ENCODE measurements at places on chromosomes 6 and 20.

- DNase-seq, result no peak
Observed at GRCh38 chr20:59175861-59176260, 12.2 kb downstream of the ZNF831 start.

- DNase-seq, result no peak
Observed at GRCh38 chr20:21511485-21511849, 2.4 kb downstream of the NKX2-2 start.

DNA sequence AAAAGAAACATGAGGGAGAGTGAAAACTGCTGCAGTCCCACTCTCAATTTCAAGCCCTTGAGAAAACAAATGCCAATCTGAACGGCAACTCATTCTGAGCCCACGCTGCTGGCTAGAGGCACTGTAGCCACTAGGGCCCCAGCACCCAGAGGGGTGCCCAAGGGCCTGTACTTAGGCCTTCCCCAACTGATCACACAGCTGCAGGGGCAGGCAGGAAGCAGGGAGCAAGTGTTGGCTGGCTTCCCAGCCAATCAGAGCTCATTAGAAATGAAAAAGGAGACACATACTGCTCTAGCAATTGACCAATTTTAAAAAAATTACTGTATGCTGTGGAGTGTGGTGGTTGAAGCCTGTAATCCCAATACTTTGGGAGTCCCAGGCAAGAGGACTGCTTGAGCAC lies 3.7 kb upstream of the BEND3 start:
- no peak for DNase-seq

GRCh38 chr20:63253438-63254231 lies 628 bp downstream of the NKAIN4 start:
- DNase-seq, result no peak

DNA sequence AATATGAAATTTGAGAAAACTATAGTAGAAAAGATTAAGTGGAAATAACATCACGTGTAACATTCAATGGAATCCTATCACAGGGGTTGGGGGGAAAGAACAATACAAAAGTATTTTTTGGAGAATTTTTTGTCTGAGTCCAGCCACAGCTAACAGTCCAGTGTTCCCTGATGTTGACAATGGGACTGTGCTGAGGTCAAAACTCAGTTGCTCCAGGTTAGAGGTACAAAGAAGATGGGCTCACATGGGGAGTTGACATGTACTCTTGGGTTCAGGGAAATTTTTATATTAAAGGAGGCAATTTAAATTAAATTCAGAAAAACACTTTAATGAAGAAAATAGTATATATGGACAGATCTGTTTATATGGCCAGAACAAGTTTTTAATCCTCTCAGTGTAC lies 995 bp downstream of the MYCT1 start:
- no peak for DNase-seq

- DNase-seq, result no peak
Observed at GRCh38 chr6:38302081-38302480, 337.6 kb downstream of the BTBD9 start.

GRCh38 chr6:159065759-159066329 lies 21.1 kb upstream of the TAGAP start:
- no peak for DNase-seq

- no peak for DNase-seq
Observed at GRCh38 chr20:52047811-52048764, 143.5 kb downstream of the ZFP64 start.

DNA sequence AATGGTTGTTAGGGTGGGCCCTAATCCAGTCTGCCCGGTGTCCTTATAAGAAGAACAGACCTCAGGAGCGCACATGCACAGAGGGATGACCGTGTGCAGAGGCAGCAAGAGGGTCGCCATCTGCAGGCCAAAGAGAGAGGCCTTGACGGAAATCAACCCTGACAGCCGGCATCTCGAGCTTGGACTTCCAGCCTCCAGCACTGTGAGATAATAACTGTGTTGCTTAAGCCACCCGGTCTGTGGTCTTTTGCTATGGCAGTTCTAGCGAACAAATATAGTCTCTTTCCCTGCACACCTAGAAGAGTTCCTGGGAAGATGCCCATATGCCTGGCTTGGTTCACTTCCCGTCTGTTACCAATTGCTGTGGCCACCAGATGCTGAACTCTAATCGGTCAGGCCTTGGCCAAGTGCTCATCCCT lies 35.3 kb upstream of the PTGIS start:
- DNase-seq, result peak; percentile 46

GRCh38 chr6:84583784-84584183 lies 180.6 kb downstream of the TBX18 start:
- no peak for DNase-seq

- DNase-seq, result no peak
Observed at GRCh38 chr6:123636282-123636681, 468 bp downstream of the TRDN start.

DNA sequence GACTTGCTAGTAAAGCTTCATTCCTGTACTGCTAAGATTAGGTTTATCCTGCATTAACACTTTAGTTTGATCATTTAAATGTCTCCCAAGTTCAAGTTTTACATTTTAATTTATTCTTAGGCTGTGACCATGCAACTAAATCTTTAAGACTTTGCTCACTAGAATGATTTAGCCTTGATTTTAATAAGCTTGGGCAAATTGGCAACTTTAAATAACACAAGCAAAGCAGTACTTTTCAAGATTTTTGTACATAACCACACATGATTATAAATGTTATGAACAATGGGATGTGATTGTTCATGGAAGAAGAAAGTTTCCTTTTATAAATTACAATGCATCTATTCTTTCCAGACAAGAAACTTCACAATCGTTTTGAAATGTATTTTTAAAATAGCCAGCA lies 948.0 kb upstream of the EPHA7 start:
- no peak for DNase-seq

DNA sequence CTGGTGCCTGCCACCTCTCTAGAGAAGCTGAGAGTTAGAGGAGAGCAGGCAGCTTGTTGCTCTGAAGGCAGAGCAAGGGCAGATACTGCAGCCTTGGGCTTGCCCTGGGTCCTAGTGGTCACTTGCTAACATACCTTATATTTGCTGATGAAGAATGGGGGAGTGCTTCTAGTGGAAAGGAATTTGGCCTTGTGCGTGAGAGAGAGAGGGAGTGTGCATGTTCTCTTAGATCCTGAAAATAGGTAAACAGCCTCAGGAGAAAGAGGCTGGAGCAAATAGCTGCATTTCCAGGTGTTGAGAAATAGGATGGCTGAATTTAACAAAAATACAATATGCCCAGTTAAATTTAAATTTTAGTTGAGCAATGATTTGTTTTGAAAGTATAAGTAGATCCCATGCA lies 724.5 kb upstream of the FLRT3 start:
- no peak for DNase-seq

Measured in left ventricle myocardium inferior (tissue), 1 donor.